Esophagus mucosa (tissue), 1 donor: ENCODE measurements at places on chromosomes 2 and 18. TPM values are rescaled to one million over a fixed set of nuclear protein-coding genes. Genes with fewer than 3 reads are reported as not detected.

GRCh38 chr2:218622606-218623365 is 15.1 kb downstream of the PLCD4 start:
- ATAC-seq: no peak

- no peak for ATAC-seq
These were observed 22.3 kb upstream of the ACTR3 start for GRCh38 chr2:113867571-113867970.

- no peak for ATAC-seq
These were observed 58.9 kb downstream of the SLC35F5 start for GRCh38 chr2:113697516-113697915.

- ATAC-seq: no peak
These were observed 15.6 kb upstream of the GPBAR1 start for GRCh38 chr2:218245214-218245613.

DNA sequence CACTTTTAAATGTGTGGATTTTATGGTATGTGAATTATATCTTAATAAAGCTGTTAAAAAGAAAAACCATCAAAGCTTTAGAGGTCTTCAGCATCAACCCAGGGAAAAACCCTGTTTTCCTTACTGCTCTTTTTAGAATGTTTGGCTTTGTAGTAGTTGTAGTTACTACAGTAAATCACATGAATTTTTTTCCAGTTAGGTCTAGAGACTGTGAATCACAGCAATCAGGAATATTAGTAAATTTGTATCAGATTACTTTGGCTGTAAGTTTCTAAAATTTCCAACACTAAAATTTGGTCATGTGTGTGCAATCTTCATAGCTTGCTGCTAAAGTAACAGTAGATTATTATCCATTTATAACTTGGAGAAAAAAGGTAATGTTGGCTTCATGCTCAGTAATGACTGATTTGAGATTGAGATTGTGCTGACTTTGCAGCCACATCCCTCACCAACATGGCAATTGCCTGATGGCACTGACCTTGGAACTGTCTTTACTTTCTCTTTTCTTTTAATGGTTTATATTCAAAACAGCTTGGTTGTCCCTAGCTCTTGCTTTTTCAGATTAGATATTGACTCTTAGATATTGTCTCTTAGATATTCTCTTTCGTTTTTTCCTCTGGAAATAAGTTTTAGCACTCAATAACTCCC is 41.1 kb downstream of the LCLAT1 start:
- no peak for ATAC-seq

DNA sequence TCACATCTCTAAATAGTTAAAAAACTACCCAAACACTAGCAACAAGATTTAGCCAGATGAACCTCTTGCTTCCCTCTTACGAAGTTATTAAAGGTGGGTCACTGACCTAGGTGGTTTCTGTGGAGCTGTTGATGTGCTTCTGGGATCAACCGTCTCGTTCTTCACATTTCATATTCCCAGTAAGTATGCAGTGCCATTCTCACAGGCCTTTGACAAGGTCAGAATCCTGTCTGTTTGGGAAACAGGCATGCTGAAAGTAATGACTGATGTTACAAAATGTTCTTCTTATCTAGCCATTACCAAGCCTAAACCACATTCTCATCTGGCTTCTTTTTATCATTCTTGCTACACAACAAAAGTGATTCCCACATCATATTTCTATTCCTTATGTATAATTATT is 70.3 kb downstream of the WDR7 start:
- no peak for ATAC-seq

GRCh38 chr2:199456383-199457146 is 1.2 kb downstream of the SATB2 start:
- no peak for ATAC-seq

- no peak for ATAC-seq
These were observed 102.4 kb downstream of the GALNT3 start for GRCh38 chr2:165691615-165692014.

- ATAC-seq: no peak
These were observed 18.4 kb downstream of the VSNL1 start for GRCh38 chr2:17558878-17559277.

- ATAC-seq: peak; percentile 27
These were observed 54.0 kb downstream of the PELI1 start for GRCh38 chr2:64090264-64090663.

- peak; percentile 27 for ATAC-seq
These were observed 21.2 kb downstream of the NPPC start for GRCh38 chr2:231905026-231905425.

- no peak for ATAC-seq
These were observed 186.8 kb downstream of the TMEM247 start for GRCh38 chr2:46666044-46666679.

DNA sequence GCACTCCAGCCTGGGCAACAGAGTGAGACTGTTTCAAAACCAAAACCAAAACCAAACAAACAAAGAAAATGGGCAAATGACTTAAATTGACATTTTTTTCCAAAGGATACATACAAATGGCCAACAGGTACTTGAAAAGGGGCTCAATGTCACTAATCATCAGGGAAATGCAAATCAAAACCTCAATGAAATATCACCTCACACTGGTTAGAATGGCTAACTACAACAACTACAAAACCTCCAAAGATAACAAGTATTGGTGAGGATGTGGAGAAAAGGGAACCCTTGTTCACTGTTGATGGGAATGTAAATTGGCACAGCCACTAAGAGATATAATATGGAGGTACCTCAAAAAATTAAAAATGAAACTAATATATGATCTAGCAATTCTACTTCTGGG is 213.2 kb upstream of the HS6ST1 start:
- ATAC-seq: no peak

DNA sequence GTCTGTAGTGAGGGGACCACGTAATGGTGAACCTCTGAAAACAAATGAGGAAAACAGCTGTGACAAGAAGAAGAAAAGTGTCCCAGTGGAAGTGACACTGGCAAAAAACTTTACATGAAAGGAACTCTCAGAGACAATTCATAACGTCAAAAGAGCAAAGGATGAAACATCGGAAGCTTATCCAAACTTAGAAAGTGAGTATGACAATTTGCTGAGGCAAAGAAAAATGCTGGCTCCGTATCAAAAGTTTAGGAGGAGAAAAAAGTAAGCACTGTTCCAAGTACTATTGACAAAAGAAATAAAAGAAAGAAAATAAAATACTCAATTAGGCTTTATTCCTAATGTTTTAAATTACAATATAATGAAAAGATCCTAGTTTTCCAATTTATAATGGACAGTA is 91.3 kb downstream of the NOL10 start:
- ATAC-seq: no peak

- ATAC-seq: peak; percentile 69
These were observed 131.7 kb downstream of the GCA start for GRCh38 chr2:162475661-162476060.

DNA sequence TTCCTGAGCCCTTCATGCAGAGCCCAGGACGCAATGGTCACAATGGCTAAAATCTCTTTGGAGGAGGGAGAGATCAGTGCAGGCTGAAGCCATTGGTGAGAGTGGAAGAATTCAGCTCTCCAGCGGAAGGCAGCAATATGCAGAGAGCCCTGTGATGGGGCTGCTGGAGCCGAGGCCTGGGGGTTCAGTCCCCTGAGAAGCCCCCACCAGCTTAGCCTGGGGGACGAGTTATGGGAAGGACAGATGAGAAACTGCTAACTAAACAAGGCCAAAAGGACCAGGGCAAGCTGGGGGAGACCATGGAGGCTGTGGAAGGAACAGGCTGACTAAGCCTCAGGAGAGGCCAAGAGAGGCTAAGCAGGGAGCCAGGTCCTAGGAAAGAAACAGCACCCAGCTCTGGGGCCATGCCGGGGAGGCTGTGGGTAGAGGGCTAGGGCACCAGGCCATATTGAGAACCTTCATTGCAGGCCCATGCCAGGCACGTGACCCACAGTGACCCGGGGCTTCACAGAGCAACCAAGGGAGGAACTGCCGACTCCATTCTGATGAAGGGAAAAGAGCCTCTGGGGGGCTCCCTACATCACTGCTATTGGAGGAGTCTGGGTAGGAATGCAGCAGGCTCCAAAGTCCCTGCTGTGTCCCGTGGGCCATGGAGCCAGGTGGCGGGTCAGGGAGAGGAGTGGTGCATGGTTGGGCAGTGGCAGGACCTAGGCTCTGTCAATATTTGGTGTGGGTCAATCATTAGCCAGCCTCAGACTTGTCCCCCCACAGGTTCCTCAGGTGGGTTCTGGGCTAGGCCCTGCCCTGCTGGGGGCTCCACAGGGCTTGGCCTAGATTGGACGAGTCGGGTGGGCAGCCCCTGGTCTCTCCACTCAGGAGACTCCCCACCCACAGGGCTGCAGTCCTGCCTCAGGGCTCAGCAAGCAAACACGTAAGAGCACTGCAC is 19.8 kb downstream of the PROC start:
- no peak for ATAC-seq

DNA sequence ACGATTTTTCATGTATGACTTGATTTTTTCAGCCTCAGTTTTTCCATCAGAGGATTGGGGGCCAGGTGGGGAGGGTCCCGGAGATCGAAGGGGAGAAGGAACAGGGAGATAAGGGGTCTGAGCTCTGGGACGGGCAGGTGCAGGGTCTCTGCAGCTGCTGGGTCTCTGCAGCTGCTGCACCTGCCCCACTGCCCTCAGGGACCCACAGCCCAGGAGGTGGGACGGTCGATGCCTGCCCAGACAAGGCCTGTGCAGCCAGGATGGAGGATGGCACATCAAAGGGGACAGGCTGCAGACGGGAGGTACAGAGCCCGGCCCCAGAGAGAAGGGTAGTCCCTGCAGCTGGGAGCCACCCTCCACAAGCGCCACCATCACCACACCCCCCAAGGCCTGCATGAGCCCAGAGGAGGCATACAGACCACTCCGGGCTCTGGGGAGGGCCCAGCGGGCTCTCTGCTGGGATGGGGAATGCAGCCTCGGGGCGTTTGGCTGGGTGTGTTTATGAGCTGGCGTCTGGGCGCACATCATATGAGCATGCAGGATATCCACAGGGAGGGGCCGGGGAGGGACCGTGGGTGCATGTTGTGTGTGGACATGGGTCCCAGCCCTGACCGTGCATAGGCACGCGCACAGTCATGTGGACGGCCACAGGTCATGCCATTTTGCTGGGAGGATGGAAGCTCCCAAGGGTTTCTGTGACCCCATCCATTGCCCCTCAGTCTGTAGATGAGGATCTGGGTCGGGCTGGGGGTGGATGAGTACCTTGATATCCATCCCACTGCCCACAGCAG is 34.9 kb upstream of the GPC1 start:
- peak; percentile 60 for ATAC-seq

DNA sequence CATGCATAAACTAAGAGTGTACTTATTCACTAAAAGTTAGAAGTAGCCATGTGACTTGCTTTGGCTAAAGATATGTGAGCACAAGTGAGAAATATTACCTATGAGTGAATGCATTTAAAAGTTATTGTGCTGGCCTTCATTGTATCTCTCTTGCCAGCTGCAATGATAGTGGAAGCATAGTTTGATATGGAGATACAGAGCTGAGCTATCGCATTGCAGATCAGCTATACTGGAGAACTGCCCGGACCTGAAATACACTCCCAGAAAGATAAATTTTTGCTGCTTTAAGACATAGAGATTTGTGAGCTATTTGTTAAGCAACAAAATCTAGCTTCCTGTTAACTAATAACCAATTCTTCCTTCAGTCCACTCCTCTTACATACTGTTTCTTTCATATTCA is 571.1 kb downstream of the CPS1 start:
- ATAC-seq: no peak

DNA sequence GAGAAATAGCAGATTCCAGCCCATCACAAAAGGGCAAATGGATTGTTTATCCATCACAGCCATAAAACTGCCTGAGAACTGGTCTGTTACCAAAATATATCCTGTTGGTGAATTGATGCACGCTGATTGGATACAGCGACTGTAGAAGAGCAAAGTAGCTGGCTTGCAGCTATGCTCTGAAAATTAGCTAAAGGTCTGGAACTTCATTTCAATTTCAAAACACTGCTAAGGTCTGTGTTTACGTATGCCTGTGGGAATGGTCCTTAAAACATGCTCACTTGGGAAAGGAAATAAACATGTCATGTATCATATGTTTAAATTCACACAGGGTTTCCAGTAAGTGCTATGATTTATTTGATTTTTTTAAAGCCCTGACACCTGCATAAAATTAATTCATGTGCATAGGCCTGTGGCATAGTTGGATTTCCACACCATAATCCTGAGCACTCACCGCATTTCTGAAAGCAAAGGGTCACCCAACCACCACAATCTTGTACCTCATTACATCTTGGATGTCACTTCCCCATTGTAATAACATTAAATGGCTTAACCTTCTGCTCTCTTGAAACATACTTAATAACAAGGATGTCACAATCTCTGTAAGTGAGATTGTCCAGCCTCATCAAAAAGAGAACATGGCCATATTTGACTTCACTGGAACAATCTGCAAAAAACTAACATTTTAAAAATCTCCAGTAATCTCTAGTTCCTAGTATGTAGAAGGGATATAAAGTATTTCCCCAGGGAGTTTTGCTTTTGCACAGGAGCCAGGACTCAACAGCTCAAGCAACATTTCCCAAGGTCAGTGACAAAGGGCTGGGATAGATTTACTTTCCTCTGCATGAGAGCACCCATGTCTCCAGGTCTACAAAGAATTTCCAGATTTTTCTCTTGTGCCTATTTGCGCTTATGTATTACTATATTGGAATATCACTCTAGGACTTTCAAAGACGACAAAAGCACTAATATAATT is 109.8 kb downstream of the FARSB start:
- no peak for ATAC-seq

GRCh38 chr2:136486115-136486514 is 279.2 kb upstream of the THSD7B start:
- ATAC-seq: no peak

- ATAC-seq: peak; percentile 72
These were observed 118.1 kb upstream of the EPAS1 start for GRCh38 chr2:46179037-46179621.

DNA sequence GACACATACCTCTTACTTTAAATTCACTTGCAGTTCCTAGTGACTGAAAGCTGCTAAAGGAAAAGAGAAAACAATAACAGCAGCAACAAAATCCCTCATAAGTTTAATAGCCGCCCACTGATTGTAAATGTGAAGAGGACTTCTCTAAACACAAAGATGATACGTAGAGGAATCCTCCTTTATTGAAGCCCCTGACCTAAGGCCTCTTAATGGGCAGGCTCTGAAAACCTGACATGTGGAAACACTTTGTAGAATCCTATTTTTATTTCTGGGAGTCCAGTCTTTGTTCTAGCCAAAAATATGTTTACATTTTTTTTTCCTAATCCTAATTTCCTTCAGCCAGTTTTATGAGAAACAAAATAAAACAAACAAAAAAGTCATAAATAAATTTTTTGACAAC is 1277.7 kb upstream of the CELF4 start:
- no peak for ATAC-seq

LDLRAD4 gene
- total RNA-seq: 3.0 TPM

CERKL gene
- not detected for total RNA-seq

ST6GAL2 gene
- total RNA-seq: 2.5 TPM

CNTNAP5 gene
- total RNA-seq: not detected

SLC1A4 gene
- total RNA-seq: 12.6 TPM

CXXC1 gene
- 31.4 TPM for total RNA-seq

ZSWIM2 gene
- not detected for total RNA-seq

CTAGE1 gene
- not detected for total RNA-seq
